ENCODE measurements at places on chromosomes 4 and X.

- DNase-seq, result no peak
Measured at GRCh38 chrX:8988446-8988845, 45.5 kb downstream of the FAM9B start.

DNA sequence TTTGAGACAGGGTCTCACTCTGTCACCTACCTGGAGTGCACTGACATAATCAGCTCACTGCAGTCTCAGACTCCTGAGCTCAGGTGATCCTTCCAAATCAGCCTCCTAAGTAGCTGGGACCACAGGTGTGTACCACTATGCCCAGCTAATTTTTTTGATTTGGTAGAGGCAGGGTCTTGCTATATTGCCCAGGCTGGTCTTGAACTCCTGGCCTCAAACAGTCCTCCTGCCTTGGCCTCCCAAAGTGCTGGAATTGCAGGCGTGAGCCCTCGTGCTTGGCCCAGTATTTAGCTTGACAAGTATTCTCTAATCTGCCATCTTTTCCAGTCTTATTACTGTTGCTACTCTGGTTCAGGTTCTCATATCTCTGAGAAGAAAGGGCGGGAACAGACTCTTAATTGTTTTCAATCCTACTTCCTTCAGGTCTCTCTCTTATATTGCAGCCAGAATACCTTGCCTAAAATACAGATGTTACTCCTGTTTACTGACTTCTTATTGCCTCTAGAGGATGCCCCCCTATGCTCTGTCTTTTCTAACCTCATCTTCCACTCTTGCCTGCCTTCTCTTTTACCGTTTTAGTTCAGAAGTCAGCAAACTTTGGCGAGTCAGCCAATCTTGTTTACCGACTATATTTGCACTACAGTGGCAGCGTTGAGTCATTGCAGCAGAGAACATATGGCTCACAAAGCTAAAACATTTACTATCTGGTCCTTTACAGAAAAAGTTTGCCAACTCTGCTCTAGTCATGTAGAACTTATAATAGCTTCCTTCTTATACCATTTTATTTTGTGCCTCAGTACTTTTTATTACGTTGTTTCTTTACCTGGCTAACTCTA is 19.0 kb downstream of the MRPL1 start:
- no peak for DNase-seq

GRCh38 chrX:103253608-103254007 is 1.3 kb downstream of the TCEAL8 start:
- no peak for DNase-seq

- no peak for DNase-seq
Measured at GRCh38 chrX:135572436-135572835, 52.0 kb downstream of the INTS6L start.

DNA sequence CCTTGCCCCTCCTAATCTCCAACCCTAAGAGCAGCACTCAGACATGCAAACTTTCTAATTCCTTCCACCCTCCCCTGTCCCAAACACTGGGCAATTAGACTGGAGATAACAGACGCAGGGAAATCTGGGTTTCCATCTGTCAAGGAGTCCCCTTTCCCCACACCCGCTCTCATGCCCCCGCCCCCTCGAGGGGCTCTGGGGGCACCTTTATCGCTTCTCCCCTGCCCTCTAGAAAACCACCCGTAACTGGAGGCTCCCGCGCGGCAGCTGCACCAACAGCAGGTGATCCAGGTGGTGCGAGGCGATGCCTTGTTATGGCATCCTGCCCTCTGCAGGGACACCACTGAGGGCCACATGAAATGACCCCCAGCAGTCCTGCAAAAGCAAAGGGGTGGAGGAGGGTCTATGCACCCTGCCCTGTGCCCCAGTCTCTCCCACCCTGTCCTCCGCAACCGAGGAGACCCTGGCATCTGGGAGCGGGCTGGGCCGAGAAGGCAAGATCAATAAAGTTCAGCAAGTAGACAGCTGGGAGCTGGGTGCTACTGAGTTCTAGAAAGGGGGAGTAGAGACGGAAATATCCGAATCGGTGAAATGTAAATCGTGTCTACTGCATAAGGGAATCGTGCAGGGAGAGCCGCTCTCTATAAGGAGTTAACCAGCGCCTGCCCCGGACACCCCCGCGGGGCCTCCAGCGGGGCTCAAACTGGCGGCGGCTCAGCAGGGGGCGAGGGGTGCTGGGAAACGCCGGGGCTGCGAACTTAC is 1.6 kb downstream of the KCTD8 start:
- DNase-seq, result peak; percentile 17
